ENCODE measurements at places on chromosomes 16 and 17.

DNA sequence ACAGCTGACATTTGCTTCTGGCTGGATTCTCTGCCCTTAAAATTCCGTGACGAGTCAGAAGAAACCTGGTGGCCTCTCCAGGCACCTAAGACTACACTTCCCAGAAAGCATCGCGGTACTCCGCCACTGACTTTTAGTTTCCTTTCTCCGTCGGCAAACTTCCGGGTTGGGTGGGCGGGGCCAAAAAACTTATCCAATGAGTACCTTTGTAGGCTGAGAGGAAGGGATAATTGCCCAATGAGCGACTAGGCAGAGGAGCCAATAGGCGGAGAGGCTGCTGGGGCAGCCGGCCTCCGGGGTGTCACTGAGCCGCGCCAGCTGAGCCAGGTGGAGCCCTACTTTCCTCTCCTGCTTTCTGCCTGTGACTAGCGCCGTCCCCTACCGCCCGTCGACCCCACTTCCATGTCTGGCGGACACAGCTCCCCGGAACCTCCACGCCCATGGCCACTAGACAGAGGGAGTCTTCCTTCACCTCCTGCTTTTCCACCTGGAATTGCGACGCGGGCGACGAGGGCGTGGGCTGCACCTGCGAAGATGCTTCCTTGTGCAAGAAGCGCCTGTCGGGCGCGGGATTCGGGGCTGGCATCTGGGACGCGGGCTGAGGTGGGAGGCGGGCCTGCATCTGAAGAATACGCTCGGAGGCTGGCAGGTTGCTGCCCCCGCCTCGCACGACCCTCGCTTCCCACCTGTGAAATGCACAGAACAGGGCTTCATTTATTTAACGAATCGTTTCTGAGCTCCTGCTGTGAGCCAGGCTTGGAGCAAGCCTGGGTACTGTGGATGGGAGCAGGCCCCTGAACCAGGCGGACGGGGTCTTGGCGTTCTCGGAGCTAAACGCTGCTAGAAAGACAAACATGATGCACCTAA, 16.5 kb upstream of the ARHGAP17 start:
- peak; percentile 87 for DNase-seq

GRCh38 chr16:22018559-22018958, 10.6 kb downstream of the MOSMO start:
- no peak for DNase-seq

- no peak for DNase-seq
Observed at GRCh38 chr17:76635039-76635438, 8.5 kb downstream of the ST6GALNAC1 start.

DNA sequence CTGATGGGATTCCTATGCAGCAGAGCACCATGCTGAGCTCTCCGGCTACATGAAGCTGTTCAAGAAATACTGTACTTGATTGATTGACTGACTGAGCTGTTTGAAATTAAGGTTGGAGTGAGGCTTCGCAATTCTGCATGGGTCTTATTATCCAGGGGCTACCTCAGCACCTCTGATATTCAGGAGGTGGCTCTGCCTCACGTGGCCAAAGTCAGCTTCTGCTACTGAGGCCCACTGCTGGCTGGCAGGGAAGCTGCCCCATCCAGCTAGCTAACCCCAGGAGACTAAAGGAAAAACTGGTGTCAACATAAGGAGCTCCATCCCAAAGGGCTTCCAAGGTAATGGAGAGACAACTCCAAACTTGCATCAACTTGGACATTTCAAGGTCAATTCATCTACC, 66.2 kb upstream of the TRAP1 start:
- no peak for DNase-seq

DNA sequence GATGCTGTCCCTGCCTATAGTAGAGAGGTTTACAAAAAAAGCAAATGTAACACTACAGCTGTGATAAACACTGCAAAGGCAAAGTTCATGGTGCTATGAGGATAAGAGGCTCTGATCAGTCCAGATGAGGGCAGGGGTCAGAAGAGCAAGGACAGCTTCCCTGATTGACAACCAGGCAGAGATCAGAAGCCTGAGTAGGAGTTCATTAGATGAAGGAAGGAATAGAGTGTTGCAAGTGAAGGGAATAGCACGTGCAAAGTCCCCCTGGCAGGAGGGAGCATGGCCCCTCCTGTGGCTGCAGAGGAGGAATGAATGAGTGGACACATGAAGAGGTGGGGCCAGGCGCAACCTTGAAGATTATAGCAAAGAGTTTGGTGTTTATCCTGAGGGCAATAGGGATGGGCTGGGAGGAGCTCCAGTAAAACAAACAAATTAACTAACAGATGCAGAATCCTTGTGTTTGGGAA, 208.4 kb upstream of the IRX5 start:
- no peak for DNase-seq

DNA sequence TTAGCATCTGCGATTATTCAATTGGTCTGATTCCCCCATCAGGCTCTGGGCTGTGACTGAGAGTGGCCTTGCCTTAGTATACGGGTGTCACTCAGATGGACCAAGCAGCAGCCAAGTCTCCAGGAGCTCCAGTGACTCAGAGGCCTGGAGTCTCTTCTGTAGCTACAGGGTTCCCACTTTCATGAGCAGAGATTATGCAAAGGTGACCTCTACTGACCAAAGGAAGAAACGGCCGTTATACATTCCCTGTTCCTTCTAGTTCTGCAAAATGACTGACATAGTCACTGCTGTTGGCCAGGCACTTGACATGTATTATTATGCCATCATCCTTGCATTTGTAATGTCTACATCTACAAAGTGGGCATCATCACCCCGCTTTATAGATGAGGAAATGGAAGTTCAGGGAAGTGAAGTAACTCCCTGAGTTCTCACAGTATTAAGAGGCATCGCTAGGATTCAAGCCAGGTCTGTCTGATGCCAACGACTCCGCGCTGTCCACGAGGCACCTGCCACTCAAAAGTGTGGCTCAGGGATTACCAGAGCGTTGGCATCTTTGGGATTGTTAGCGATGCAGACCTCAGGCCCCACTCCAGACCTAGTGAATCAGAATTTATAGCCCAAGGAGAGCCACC, 23.3 kb downstream of the SLC38A7 start:
- peak; percentile 88 for DNase-seq

GRCh38 chr17:17937958-17938357, 34.2 kb downstream of the TOM1L2 start:
- DNase-seq: no peak

Measured in H54 (cell line).